ENCODE measurements at places on chromosomes 2 and 18.
A peak's percentile ranks its signal among the peaks of the same experiment; 100 is the strongest.

GRCh38 chr2:195649629-195650190, 7.3 kb upstream of the SLC39A10 start:
- DNase-seq, result no peak

DNA sequence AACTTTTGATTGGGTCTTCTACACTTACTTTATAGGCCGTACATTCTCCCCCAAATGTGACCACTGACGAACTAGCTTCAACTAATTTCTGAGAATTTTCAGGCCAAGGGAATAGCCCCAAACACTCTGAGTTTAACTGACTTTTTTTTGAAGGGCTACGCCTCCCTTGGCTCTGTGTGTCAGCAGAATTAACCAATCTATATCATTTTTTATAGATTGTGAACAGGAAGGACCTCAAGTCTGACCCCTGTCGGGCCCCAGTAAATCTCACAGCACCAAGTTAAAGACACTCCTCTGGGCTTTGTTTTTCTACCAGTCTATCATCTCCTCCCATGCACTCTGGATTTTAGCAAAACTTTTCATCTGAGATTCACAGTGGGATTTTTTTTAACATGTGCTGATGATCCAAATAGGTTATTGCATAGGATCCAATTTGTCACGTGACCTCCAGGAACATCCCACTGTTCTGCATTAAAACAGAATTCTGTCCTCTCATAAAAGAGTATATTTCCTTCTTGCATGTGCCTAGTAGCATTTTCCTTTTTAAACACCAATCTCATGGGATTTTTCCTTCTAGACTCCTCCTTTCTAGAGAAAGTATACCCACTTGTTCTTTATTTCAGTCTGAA, 307.1 kb downstream of the OSR1 start:
- no peak for DNase-seq

GRCh38 chr2:67215214-67216055, 181.7 kb upstream of the ETAA1 start:
- no peak for DNase-seq

GRCh38 chr18:61019338-61020301, 313.6 kb upstream of the CDH20 start:
- no peak for DNase-seq

GRCh38 chr18:63892566-63892965, 5.1 kb downstream of the SERPINB2 start:
- DNase-seq, result no peak

DNA sequence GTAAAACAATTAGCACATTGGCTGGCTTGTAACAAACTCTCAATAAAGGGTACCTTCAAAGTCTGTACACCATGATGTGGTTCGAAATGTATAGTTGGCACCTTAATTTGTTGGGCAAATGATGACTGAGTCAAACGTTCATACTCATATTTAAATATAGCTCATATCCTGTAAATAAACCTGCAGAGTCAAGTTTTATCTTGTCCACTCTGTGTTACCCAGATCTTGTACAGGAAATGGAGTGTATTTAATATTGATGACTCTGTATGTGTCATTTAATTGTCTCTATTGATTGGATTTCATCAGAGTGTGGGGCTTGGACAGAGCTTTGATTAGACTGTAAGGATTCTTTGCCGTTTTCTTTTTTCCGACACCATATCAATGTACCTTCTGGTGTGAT, 805.6 kb upstream of the ZEB2 start:
- DNase-seq, result no peak

- DNase-seq, result no peak
These were observed 385.5 kb upstream of the HNRNPA3 start for GRCh38 chr2:176826984-176827668.

GRCh38 chr2:69765096-69765380, 23.1 kb downstream of the ANXA4 start:
- no peak for DNase-seq

- no peak for DNase-seq
These were observed 76.4 kb upstream of the CD226 start for GRCh38 chr18:70024093-70024492.

DNA sequence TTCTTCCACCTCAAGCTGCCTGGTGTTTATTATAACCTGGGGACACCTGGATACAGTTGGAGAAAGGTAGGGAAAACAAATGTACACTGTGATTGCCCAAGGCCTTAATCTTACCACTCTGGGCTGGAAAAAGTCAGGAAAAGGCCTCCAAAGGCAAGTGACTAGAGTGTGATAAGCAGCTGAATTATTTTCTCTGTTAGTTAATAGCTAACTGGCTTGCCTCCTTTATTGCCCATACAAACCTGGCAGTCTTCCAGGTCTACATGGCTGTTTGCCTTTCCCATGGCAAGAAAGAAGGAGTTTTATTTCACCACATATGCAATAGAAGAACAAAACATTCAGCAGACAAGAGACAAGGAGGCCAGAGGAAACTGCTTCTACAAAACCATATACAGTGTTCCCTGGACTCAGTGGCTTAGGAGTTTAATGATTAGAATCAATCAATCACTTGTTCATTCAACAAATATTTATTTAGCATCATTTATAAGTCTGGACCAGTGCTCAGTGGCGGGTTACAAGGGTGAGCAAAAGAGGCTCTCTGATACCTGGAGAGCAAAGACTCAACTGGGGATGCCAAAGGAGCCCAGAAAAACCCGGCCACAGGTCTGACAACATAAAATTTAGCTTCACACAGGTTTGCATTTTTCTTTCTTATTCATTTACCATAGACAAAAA, 27.5 kb upstream of the SUCLG1 start:
- no peak for DNase-seq

GRCh38 chr2:236636714-236637470, 67.3 kb downstream of the ACKR3 start:
- no peak for DNase-seq

- no peak for DNase-seq
These were observed 21.6 kb downstream of the BMP10 start for GRCh38 chr2:68849579-68850030.

DNA sequence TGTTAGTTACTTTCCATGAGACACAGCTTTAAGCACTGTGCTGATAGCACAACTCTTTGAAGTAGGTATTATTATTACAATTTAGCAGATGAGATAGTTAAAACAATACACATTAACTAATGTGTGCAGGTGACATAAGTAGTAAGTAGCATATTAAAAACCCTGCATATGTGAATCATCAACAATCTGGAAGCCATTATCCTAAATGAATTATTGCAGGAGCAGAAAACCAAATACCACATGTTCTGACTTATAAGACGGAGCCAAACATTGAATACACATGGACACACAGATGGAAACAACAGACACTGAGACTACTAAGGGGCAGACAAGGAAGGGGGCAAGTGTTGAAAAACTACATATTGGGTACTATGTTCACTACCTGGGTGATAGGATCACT, 300.3 kb upstream of the GULP1 start:
- DNase-seq, result no peak

DNA sequence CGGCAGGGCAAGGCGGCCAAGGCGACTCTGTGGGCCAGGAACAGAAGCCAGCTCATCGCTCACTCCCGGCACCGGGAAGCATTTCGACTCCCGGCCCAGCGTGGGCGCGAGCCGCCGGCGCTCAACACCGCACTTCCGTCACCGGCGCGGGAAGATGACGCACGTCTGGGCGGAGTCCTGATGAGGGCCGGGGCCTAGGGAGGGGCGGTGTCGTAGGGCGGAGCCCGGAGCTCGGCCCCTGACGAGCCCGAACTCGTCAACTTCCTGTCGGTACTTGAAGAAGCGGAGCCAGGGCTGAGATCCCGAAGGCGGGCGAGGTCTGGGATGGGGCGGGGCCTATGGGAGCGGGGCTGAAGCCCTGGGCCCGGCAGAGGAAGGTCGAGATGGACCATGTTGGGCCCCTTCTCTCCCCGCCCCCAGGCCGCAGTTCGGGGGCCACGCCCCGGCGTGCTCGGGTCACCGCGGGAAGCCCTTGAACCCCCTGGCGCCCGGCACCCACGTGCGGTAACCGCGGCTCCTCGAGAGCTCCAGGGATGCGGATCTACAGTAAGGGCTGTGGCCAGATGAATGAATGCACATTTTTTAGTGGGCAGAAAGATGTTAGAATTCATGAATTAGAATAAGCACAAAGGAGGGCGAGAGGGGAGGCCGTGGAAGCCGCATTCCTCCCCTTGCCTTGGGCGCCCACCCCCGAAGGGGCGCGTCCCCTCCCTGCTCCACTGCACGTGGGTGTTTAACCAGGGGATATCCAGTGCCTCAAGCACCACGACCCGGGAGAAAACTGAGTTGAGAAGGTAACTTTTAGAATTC, at the start of gene RNASEH1:
Gene RNASEH1, minus strand, starts transcription at position 129 of the 810 bp plus-strand sequence. Its CDS starts 73 bp downstream, at position 56.
- DNase-seq, result peak; percentile 88

GRCh38 chr2:202038471-202039277, 5.0 kb downstream of the FZD7 start:
- DNase-seq, result no peak

- peak; percentile 38 for DNase-seq
These were observed 155.6 kb upstream of the CCDC68 start for GRCh38 chr18:55114876-55115275.

DNA sequence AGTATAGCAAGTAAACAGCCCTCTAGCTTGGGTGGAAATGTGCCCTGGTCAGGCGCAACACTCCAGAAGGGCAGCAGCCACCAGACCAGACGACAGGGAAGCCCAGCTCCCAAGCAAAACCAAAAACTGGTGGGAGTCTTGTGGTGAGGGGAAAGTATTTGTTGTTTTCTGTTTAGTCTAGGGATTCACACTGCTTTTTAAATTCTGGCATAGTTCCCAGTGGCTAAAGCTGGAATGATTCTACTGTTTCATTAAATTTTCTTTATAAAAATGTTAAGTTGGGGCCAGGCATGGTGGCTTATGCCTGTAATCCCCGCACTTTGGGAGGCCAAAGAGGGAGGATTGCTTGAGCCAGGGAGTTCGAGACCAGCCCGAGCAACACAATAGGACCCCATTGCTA, 38.5 kb downstream of the MERTK start:
- DNase-seq, result no peak

DNA sequence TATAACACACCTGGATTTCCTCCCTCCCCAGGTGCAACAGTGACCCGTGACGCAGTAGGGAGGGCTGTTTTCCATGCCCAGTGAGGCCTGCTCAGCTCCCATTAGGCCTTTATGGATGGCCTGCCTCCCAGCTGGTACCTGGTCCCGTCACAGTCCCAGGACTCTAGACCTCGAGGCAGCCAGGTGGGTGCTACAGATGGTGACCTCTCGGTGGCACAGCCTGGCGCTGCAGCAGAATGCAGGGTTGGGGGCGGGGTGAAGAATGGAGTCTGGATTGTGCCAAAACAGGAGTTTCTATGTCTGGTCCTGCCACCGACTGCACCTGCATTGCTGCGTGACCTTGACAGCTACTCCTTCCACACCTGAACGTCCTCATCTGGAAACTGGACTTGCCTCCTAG, 18.0 kb upstream of the YWHAQ start:
- no peak for DNase-seq
